Lung (tissue), 17 donors: ENCODE measurements at places on chromosomes 12 and 14. TPM values are rescaled to one million over a fixed set of nuclear protein-coding genes. Genes with fewer than 3 reads are reported as not detected.

Gene IFI27L1
- total RNA-seq = 14.6 TPM

Gene SYNE3
- 8.4 TPM for total RNA-seq

Gene TPPP2
- 0.65 TPM for total RNA-seq

Gene GALC
- total RNA-seq = 51.1 TPM

Gene LPAR5
- 2.8 TPM for total RNA-seq

Gene CEBPE
- not detected for total RNA-seq

Gene WNT1
- 0.20 TPM for total RNA-seq

Gene RAPGEF3
- total RNA-seq = 11.3 TPM

Gene SLC6A13
- 2.4 TPM for total RNA-seq

GRCh38 chr12:109553483-109553882 lies 19.8 kb downstream of the MMAB start:
- no peak for DNase-seq
- no peaks in the 10 kb centered on the region for H3K36me3 ChIP-seq
- no peak overlapping the region for H3K4me3 ChIP-seq
- no peak overlapping the region for H3K27ac ChIP-seq
- H3K4me1 ChIP-seq = no peaks in the 10 kb centered on the region

GRCh38 chr14:102121567-102121966 lies 18.1 kb upstream of the WDR20 start:
- no peaks in the 10 kb centered on the region for H3K27me3 ChIP-seq
- no peak overlapping the region for H3K27ac ChIP-seq
- no peaks in the 10 kb centered on the region for H3K4me1 ChIP-seq
- DNase-seq = no peak
- no peak overlapping the region for H3K4me3 ChIP-seq

DNA sequence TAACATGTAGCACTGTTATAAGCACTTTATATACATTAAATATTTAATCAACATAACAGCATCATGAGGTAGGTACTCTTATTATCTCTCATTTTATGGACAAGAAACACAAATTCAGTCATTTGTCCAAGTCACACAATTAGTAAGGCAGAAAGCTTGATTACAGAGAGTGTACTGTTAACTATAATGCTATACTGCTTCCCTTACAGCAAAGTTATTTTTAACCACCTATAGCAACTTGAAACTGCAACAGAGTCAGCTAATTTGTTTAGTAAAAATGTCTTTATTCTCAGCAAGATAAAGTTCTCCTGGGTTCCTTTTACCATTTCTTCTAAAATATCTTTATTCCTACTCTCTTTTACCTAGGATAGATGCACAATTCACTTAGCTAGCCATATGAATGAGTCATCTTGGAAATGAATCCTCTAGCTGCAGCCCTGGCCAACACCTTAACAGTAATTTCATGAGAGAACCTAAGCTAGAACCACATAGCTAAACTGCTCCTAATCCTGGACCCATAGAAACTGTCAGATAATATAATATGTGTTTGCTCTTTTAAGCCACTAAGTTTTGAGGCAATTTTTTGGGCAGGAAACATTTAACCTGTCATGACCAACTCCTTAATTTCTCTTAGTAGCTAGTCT lies 90.2 kb upstream of the HECTD1 start:
- H3K4me3 ChIP-seq = no peak overlapping the region
- DNase-seq = no peak
- peaks cover 2% of the 10 kb centered on the region for H3K36me3 ChIP-seq
- no peaks in the 10 kb centered on the region for H3K27me3 ChIP-seq
- H3K4me1 ChIP-seq = no peaks in the 10 kb centered on the region

DNA sequence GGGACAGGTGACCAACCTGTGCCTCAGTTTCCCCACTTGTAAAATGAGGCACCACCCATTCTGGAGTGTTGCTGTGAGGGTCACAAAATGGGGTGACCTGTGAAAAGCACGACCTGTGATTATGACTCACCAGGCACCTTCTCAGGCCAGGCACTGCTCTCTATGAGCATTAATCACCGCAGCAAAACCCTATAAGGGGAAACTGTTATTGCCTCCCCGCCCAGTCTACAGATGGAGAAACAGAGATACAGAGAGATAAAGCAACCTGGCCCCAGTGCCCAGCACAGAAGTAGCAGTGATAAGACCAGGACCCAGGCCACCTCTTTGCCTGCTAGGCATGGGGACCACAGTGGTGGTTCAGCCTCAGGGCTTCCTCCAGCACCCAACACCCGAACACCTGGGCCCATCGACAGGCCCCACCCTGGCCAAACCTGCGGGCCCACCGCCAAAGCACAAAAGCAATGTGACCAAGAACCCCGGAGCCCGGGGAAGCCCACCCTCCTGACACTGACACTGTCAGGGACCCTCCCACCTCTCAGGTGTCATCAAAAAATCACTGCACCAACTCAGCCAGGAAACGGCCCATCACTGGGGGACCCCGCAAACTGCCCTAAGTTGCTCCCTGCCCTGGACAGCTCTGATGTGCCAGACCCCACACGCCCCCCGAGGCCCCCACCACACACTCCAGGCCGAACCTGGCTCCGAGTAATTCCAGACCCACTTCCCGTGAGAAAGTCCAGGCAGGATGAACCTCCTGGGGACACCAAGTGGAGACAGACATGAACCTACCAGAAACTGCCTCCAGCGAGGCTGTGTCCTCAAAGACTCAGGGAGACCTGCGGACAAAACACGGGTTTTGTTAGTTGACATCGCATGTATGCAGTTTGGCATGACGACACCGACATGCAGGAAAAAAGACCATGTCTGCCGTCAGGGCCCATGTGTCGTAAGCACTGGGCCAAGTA lies 32.4 kb downstream of the NCOR2 start:
- DNase-seq = no peak
- no peak overlapping the region for H3K27ac ChIP-seq
- H3K4me1 ChIP-seq = peaks cover 26% of the 10 kb centered on the region
- H3K4me3 ChIP-seq = no peak overlapping the region
- no peaks in the 10 kb centered on the region for H3K27me3 ChIP-seq
- no peaks in the 10 kb centered on the region for H3K36me3 ChIP-seq

GRCh38 chr14:91985008-91985407 lies 37.5 kb upstream of the FBLN5 start:
- peaks cover 25% of the 10 kb centered on the region for H3K36me3 ChIP-seq
- no peak overlapping the region for H3K4me3 ChIP-seq
- H3K4me1 ChIP-seq = peaks cover 6% of the 10 kb centered on the region

DNA sequence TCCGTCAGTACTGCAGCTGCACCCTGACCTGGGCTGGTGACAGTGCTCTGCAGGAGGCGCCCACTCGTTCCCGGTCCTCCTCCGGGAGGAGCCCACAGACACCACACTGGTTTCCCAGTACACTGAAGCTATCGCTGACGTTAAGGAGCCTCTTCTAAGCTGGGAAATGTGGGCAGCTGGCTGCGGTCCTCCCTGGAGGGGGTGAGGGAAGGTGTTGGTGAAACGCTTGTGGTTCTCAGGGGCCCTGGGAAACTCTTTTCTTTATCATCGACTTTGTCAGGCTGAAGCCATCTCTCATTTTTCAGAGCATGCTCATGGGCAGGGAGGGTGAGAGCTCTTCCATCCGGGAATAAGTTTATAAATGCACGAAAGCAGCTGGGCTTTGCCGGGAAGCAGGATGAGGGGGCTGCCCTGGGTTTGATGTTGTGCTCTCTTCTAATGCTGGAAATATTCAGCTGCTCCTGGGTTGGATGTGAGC lies 176.0 kb downstream of the CHST11 start:
- H3K4me1 ChIP-seq = peaks cover 3% of the 10 kb centered on the region
- no peaks in the 10 kb centered on the region for H3K36me3 ChIP-seq
- no peaks in the 10 kb centered on the region for H3K27me3 ChIP-seq

DNA sequence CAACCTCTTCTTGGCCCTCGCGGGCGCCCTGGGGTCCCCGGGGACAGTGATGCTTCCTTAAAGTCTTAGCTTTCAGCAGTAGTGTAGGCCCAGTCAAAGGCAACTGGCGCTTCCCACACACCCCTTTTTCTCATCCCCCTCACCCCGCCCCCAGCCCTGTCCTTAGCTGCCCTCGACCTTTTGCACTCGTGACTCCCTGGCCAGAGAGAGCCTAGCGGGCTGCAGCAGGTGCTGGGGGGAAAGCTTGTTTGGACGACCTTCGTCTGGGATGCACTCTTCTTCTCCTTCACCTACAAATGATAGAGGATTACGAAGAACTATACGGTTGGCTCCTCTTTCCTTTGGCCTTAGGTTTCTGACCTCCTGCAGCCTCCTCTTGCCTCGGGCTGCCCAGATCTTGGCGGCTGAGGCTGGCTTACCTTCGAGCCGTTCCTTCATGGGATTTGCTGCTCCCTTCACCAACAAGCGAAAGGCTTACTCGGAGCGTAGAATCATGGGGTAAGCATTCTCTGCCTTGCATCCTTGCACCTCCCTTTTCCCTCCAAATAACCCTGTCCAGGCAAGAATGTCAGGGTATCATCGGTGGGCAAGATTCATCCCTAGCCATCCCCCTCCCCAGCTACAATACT lies 815 bp downstream of the COQ10A start:
- no peak for DNase-seq
- H3K27me3 ChIP-seq = no peaks in the 10 kb centered on the region
- peaks cover 6% of the 10 kb centered on the region for H3K36me3 ChIP-seq
- peaks cover 4% of the 10 kb centered on the region for H3K4me1 ChIP-seq
- H3K4me3 ChIP-seq = peak overlapping the region; percentile 83

- H3K4me1 ChIP-seq = no peaks in the 10 kb centered on the region
- no peak for DNase-seq
- no peaks in the 10 kb centered on the region for H3K36me3 ChIP-seq
- H3K27me3 ChIP-seq = no peaks in the 10 kb centered on the region
- H3K27ac ChIP-seq = no peak overlapping the region
These were observed 261.8 kb downstream of the TMTC2 start for GRCh38 chr12:82948491-82948890.

- H3K27me3 ChIP-seq = peaks cover 2% of the 10 kb centered on the region
- no peaks in the 10 kb centered on the region for H3K36me3 ChIP-seq
- no peaks in the 10 kb centered on the region for H3K4me1 ChIP-seq
- H3K4me3 ChIP-seq = no peak overlapping the region
- H3K27ac ChIP-seq = no peak overlapping the region
- no peak for DNase-seq
These were observed 42.3 kb downstream of the ARMH4 start for GRCh38 chr14:58109744-58110143.

DNA sequence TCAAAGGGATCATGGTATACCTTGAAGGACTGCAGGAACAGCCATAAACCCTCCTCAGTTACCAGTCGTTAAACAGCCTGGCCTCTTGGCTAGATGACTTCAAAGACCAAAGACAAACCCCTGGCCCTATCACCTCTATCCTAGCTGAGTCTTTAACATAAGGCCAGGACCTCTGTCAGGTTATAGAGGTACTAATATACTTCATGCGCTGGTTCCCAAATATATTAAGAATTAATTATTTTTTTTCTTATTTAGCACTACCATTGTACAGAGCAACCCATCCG lies 459.8 kb downstream of the RAD51B start:
- H3K27ac ChIP-seq = no peak overlapping the region
- peaks cover 25% of the 10 kb centered on the region for H3K4me1 ChIP-seq
- H3K4me3 ChIP-seq = no peak overlapping the region
- H3K27me3 ChIP-seq = no peaks in the 10 kb centered on the region
- H3K36me3 ChIP-seq = no peaks in the 10 kb centered on the region
- no peak for DNase-seq
